ENCODE measurements at places on chromosomes 4 and X. TPM values are rescaled to one million over a fixed set of nuclear protein-coding genes. Genes with fewer than 3 reads are reported as not detected.

DNA sequence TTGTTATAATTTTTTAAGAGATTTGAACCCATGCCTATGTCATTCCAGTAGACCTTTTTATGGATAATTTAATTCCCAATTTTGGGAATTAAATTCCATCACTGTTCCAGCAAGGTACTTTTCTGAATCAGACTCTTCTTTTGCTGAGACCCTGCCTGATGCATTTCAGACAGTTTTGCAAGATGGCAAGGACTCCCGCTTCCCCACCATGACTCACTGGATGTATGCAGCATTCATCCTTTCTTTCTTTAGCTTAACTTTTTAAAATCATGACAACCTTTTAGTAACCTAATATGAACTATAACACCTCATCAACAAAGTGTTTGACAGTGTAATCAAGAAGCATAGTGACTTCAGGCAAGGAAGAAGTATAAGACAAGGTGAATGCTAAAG is 178.1 kb upstream of the LEF1 start:
- no peak for ATAC-seq

The CYTL1 gene
- total RNA-seq: not detected

- no peak for ATAC-seq
Observed at GRCh38 chr4:16754104-16754503, 144.3 kb downstream of the LDB2 start.

DNA sequence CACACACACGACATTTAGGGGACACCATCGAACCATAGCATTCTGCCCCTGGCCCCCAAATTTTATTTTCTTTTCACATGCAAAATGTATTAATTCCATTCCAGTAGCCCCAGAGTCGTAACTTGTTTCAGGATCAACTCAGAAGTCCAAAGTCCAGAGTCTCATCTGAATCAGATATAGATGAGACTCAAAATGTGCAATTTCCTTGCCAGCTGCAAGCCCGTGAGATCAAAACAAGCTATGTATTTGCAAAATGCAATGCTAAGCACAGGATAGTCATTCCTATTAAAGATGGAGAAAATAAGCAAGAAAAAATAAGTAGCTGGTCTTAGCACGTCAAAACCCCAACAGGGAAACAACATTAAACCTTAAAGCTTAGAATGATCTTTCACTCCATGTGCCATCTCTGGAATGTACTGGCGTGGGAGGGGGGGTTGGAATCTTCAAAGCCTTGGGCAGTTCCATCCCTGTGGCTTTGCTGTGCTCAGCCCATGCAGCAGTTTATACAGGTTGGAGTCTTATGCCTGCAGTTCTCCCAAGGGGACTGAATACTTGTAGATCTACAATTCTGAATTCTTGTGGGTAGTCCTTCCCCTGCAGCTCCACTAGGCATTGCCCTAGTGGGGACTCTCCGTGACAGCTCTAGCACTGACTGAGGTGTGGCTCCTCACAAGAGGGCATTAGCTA is 47.7 kb upstream of the SYTL5 start:
- peak; percentile 96 for ATAC-seq

DNA sequence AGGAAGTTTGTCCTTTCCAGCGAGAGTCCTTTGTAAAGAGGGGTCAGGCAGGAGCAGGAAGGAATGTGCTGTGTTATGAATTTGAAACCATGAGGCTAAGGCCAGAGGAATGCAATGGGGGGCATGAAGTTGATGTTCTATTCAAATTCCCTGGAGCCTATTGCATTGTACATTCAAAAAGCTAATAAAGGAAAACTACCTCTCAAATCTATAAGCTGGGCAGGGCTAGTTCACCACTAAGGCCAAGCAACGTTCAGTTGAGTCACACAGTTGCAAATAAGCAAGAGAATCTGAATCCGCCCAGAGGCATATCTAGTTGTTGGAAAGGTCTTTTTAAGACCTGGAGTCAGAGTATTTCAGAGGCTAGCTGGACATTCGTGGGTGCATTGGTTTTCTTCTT is 148.3 kb downstream of the DCTD start:
- ATAC-seq: no peak
